Muscle of arm (tissue), 14 donors: ENCODE measurements at places on chromosomes 3 and 15.

GRCh38 chr3:176951144-176951543 is 246.1 kb downstream of the TBL1XR1 start:
- no peak for DNase-seq

GRCh38 chr15:75921732-75922703 is 18.3 kb downstream of the FBXO22 start:
- no peak for DNase-seq

- DNase-seq, result no peak
Measured at GRCh38 chr3:109903100-109903499, 565.8 kb upstream of the DPPA4 start.

- no peak for DNase-seq
Measured at GRCh38 chr15:22811640-22812039, 25.2 kb downstream of the NIPA1 start.
